ENCODE measurements at places on chromosomes 3 and 15.

- no peak for DNase-seq
These were observed 27.6 kb downstream of the ZNF589 start for GRCh38 chr3:48268381-48268935.

- no peak for DNase-seq
These were observed 497.7 kb upstream of the THBS1 start for GRCh38 chr15:39083213-39083612.

DNA sequence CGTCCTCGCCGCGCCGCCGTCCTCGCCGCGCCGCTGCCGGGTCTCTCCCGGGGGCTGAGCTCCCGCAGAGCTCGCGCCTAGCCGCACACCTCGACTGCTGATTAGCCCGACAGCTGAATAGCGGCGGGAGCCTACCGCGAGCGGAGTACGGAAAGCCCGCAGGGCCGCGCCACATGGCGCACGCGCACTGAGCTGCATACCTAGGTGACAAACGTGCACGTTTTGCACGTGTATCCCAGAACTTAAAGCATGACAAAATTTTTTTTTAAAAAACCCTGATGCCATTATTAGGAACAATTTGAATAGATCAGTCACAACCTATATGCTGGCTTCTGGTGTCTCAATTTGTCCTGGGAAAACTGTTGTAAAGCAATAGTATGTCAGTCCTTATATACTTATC is at the start of gene GOLGA8A:
Gene GOLGA8A (minus strand): TSS at position 122 of the 400 bp plus-strand sequence. CDS start 48,117 bp downstream, outside the sequence.
- no peak for DNase-seq

GRCh38 chr15:23797747-23798446 is 110.8 kb upstream of the NDN start:
- no peak for DNase-seq

DNA sequence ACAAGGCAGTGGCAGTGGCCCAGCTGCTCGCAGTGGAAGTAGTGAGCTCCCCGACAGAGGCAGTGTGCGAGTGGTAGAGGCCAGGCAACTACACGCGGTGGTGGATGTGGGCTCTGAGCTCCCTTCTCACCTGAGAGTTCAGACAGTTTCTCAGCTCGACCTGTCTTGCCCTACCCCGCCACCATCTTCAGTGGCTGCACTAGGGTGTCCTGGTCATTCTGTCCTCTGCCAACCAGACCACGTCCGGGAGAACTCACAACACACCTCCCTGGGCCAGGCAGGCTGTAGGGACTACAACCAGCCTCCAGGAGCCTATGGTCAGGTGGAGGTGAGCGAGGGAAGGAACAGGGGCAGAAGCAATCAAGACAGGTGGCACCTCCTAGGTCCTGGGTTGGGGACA is 106.3 kb upstream of the SMAD3 start:
- no peak for DNase-seq

DNA sequence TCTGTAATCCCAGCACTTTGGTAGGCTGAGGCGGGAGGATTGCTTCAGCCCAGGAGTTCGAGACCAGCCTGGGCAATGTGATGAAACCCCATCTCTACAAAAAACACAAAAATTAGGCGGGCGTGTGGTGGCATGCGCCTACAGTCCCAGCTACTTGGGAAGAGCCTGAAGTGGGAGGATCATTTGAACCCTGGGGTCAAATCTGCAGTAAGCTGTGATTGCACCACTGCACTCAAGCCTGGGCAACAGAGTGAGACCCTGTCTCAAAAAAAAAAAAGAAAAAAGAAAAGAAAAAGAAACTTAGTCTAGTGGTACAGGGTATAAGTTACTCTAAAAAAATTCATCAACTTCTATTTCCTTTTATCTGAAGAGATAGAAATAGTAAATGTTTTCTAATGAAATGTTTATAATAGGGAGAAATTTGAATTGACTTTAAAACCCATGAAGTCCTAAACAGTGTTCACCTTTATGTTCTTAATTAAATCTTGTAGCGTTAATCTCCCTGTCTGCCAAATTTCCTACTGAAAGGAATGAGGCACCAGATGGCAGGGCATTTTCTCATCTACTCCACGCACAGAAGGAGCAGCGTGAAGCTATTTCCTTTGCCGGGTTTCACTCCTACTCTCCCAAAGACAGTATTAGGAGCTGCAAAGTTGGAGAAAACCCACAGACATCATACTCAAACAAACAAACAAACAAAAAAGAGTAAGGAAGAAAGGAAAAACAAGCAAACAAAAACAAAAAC is 1.9 kb downstream of the PCLAF start:
- no peak for DNase-seq

GRCh38 chr3:126477061-126477380 is 1.3 kb upstream of the ZXDC start:
- peak; percentile 26 for DNase-seq

GRCh38 chr15:35301088-35301487 is 216.0 kb upstream of the NANOGP8 start:
- DNase-seq, result no peak

- no peak for DNase-seq
These were observed 40.2 kb downstream of the METTL6 start for GRCh38 chr3:15387171-15387581.

- no peak for DNase-seq
These were observed 133.0 kb downstream of the ASB7 start for GRCh38 chr15:100735129-100736053.

DNA sequence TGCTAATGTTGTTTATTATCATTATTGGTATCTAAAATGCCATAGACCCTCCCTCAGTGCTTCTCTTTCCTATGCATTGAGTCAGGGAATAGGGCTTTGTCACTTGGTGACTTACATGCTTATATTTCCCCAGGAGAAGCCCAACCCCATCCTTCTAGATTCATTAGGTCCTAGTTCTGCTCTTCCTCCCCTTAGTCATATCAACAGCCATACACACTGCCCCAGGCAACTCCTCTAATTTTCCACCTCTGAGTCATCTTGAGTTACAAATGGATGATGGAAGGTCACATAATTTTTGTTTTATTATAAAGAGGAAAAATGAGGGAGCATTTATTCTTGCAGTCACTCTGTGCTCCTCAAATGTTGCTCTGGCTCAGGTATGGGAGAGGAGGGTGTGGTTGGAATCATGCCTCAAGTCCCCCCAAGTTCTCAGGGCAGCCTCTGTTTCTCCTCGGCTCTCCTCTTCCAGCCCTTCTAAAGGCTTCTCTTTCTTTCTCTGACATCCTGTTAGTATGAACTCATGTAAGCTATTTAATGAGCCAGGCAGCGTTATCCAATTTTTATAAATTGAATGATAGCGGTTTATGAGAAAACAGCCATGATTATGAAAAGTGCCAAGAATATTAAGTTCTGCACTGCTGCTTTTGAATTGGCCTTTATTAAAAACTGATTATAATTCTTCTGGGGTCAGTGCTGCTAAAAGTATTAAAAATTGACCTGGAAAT is 45.6 kb upstream of the FSTL1 start:
- no peak for DNase-seq

GRCh38 chr3:25423780-25424588 is 4.1 kb upstream of the RARB start:
- no peak for DNase-seq

DNA sequence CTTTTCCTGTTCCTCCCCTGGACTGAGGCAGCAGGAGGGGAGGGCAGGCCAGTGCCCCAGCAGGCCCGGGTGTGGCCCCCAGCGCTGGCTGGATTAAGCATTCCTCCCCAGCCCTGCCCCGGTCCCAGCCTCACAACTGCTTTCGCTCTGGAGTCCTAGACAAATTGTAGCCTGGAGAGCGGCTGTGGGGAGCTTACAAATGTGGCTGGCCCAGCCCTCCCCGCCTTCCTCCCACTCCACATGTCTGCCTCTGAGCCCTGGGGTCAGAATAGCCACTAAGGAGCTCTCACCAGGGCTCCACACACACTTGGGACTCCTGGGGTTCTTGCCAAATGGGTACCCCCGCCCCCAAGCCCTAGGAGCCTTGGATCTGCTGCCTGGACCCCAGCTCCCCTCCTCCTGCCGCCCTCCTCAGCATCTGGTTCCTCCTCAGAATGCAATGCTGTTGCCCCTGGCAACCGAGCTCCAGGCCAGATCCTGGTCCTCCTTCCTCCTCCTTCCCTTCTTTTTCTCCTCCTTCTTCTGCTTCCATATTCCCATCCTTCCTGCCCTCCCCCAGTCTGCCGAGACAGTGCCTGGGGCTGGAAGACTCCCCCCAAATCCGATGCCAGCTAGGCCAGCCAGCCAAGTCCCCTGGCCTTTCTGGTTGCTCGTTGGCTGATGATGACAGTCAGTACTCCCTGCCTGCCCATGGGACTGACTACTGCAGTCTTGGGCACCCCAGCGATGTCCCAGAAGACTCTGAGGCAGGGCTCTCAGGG is 91.1 kb downstream of the LINGO1 start:
- DNase-seq, result no peak

DNA sequence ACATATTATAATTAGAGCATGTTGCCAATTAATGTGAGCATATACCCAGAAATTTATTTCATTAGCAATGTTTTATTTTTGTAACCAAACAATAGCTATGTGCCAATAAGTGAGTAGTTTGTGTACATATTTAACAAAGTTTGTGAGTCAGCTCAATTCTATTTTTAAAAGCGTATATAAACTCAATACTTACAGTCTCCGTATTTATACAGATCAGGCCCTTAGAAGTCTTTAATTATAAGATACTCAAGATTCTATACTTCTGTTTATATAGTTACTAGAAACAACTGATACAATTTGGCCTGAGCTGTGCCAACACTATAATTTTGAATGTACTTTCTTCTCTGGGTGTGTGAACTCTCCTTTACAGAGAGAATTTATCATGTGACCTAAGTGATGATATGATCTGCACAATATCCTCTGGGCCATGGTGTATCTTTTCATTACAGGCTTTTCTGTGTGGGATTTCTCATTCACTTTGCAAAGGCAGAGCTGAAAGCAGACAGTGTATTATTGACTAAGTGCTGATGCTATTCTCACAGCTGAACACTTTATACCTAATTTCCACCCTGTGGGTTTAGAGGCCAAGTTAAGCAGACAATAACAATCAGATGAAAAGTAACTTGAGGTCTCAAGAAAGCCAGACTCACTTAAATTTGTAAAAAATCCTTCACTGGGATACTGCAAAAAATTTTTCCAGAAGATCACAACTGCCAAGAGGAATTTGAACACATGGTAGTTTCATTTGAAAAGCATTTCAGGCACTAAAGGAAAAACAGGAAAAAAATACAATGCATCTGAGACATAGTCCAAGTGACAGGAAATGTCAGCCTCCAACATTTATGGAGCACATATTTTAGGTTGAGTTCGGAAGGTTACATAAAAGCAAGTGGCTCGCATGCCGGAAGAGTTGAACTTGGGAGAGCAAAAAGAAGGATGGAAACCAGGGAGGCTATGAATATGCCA is 277.9 kb upstream of the SEMA6D start:
- no peak for DNase-seq

DNA sequence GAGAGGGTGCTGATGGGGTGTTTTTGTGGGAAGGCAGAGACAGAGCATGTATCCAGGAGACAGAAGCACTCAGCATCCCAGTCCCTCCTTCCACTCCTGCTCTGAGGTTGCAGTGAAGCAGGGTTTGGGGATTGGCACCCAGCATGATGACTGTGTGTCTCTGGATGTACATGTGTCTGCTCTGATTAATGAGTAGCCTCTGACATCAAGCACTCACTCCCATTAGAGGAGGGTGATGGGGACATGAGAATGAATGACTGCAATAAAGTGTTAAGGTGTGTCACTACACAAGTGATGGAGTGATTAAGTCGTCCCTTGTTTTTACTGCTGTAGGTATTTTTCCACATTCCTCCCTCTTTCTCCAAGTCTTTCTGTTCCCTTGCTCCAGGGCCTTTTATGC is 9.6 kb upstream of the MYZAP start:
- no peak for DNase-seq

DNA sequence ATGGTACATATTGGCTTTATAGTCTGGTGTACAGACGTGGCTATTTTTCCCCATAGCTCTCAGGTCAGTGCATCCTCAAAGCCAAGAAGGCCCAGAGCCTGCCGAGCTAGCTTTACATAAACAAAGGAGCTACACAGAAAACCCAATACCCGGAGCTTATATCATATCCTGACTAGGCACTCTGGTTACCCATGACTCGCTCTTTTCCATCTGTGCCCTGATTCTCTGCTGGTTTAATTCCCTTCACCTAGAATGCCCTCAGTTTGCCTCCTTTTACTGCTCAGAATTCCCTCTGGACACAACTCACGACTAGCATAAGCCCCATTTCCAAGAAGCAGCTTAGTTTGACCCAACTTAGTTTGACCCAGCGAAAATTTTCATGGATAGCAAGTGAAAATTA is 110.8 kb downstream of the TIGIT start:
- DNase-seq, result no peak

DNA sequence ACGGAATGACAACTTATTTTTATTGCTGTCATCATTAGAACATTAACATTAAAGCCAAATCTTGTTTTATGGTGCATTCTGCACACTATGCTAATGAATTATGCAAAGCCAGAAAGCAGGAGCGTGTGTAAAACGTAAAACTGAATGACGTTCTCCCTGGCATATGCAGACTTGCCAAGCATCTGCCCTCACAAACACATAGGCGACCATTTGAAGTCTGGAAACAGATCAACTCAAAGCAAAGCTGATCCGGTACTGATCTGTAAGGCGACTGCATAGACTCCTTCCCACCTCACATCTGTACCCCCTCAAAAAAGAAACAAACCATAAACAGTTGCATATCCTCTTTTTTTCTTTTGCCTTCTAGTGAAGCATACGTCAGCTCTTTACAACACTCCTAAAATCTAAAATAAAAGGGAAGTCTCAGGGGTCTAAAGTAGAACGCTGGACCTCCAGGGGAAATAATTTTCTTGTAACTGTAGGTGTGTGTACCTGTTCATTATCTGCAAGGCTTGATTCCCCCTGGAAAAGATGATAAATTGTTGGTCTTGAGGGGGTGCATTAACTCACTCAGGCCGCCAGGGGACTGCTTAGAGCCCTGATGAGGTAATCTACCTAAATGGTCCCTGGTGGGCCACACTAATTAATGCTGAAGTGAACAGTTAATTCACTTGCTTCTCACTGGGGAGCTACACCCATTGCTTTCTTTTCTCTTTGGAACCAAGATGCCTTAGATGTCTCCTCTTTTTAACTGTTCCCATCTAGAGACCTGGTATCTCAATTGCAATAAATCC is 231.4 kb downstream of the CDIN1 start:
- DNase-seq, result no peak

- no peak for DNase-seq
These were observed 55.4 kb downstream of the ARMC8 start for GRCh38 chr3:138242466-138242865.

GRCh38 chr3:94256888-94257813 is 194.3 kb downstream of the NSUN3 start:
- DNase-seq, result no peak

- no peak for DNase-seq
These were observed 299.8 kb downstream of the GRM7 start for GRCh38 chr3:7160689-7161088.

- DNase-seq, result no peak
These were observed 60.4 kb upstream of the CHD2 start for GRCh38 chr15:92839696-92840095.

DNA sequence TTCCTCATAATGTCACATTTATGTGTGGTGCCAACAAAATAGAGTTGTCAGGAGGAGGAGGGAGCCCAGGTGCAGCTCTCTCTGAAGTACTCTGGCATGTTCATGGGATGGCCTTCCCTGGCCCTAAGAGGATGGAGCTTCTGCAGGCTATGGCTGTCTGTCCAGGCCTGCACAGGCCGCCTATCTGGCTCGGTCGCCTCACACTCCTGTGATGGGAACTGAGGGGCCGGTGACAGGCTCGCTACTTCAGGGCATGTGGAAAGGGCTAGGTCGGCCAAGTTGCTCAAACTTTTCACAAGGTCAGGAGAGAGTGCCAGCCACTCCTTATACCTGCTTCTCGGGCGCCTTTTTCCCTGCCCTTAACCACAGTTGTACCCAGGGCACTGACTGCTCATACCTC is 51.1 kb downstream of the SOX14 start:
- DNase-seq, result no peak

- no peak for DNase-seq
These were observed 189.9 kb downstream of the WNT5A start for GRCh38 chr3:55297245-55297644.

GRCh38 chr3:30290479-30290878 is 315.9 kb upstream of the TGFBR2 start:
- no peak for DNase-seq
